ENCODE measurements at places on chromosomes 16 and 17. TPM values are rescaled to one million over a fixed set of nuclear protein-coding genes. Genes with fewer than 3 reads are reported as not detected.

The DCXR gene
- total RNA-seq = 96.3 TPM

The RNU2-1 gene
- 2,656 TPM for total RNA-seq

The MYH8 gene
- total RNA-seq = not detected

DNA sequence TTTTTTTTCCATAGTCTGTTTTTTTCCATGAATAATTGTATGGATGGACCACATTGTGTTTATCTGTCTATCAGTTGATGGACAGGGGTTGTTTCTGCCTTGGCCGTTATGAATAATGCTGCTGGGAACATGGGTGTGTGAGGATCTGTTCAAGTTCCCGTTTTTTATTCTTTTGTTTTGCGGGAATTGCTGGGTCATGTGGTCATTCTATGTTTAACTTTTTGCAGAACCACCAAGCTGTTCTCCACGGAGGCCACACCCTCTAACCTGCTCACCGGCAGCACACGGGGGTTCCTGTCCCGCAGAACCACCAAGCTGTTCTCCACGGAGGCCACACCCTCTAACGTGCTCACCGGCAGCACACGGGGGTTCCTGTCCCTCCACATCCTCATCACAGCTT lies 5.9 kb upstream of the MSLN start:
- DNase-seq = no peak

DNA sequence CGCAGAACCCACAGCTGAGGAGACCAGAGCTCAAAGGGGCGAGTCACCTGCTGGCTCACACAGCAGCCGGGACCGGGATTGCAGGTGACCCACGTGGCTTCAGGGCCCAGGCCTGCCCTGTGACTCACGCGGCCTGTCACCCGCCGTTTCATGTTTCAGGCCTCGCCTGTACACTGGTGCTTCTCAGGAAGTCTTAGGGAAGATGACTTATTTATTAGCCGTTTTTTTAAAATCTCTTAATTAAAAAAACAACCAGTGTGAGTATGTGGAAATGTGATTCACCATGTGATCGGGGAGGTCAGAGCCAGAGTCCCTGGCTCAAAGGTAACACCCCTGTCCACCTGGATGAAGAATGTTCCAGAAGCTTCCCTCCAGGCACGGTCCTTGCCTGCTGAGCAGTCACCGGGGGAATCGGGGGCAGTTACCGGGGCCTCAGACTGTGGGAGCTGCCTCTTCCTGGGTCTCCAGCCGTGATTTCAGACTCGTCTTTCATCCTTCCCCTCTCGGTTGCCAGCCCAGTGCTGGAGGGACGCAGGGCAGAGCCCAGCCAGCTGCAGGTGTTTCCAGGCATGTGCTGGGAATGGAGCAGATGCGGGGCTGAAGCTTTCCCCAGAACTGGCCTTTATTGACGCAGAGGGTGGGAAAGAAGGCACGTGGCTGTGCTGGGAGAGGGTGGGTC lies 49.3 kb downstream of the CMIP start:
- no peak for DNase-seq

- DNase-seq = no peak
Observed at GRCh38 chr16:67579686-67580085, 17.4 kb downstream of the CTCF start.

All from H1 (cell line).